ENCODE measurements at places on chromosomes 2 and 18.

- no peak for DNase-seq
These were observed 265.5 kb downstream of the SRBD1 start for GRCh38 chr2:45345331-45346234.

- no peak for DNase-seq
These were observed 50.2 kb downstream of the CDC42EP3 start for GRCh38 chr2:37621199-37621598.

- DNase-seq = no peak
These were observed 56.1 kb downstream of the LHCGR start for GRCh38 chr2:48699348-48699930.

- DNase-seq = no peak
These were observed 111.6 kb upstream of the TACR1 start for GRCh38 chr2:75310876-75311275.

GRCh38 chr2:154032220-154032619 is 160.5 kb downstream of the GALNT13 start:
- DNase-seq = no peak

DNA sequence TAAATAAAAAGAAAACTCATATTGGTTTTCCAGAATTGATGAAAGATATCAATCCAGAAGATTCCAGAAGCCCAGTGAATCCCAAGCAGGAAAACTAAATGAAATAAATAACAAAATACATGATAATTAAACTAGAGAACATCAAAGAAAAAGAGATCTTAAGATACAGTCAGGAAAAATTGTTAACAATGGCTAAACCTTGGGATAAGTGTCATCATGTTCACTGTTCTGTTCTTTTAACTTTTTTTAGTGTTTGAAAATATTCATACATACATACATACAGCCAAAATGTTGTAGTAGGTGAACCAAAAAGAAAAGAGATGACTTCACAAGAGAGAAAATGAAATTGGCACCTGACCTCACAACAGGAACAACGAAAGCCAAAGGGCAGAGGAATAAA is 72.2 kb upstream of the MYCN start:
- DNase-seq = no peak

- no peak for DNase-seq
These were observed 28.8 kb downstream of the STEAP3 start for GRCh38 chr2:119252186-119253113.

DNA sequence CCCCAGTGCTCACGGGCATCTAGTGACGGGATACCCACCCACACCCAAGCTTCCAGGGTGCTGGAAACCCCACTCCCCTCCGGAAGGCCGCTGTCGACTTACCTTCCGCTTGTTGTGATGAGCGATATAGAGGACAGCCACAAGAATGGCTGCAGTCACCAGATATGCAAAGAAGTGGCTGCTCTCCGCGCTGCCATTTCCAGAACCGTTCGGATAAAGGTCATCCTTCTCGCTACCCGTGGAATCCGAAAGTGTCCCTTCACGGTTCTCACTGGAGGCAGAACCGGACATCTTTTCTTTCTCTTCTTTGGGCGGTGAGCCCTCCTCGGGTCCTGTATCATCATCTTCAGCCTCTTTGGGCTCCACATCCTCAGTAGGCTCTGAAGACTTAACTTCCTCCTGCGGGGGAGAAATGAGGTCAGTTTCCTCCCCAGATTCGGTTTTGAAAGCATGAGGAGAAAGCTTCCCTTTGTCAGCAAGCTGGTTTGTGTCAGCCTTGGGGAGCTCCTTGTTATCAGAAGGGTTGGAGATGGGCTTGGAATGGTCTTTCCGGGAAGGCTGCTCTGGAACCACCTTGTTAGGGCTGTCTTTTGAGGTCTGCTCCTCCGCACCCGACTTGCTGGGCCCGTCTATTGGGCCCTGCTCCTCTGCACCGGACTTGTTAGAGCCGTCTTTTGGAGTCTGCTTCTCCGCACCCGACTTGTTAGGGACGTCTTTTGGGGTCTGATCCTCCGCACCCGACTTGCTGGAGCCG is 1.2 kb downstream of the TGOLN2 start:
- DNase-seq = peak; percentile 65

- DNase-seq = no peak
These were observed 10.7 kb upstream of the CD226 start for GRCh38 chr18:69958422-69958821.

DNA sequence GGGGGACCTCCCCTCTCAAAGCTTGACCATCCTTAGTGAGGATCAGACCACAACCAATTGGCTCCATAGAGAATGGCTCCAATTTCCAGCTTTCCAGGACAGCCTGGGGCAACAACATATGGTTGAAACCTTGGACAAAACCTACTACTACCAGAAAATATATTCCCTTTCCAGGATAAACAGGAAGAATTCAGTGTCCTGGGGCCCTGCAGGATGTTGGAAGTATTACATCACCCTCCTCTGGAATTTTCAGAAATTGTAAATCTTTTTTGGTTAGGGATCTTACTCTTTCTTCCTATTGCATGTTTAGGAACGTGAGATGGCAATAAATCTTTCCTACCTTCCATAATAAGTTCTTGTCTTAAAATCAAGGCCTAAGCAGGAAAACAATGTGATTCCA is 158.9 kb upstream of the MEIS1 start:
- DNase-seq = no peak

- no peak for DNase-seq
These were observed 154.3 kb downstream of the THSD7B start for GRCh38 chr2:136919682-136920081.

GRCh38 chr2:127623388-127624319 is 22.3 kb upstream of the GPR17 start:
- DNase-seq = no peak

DNA sequence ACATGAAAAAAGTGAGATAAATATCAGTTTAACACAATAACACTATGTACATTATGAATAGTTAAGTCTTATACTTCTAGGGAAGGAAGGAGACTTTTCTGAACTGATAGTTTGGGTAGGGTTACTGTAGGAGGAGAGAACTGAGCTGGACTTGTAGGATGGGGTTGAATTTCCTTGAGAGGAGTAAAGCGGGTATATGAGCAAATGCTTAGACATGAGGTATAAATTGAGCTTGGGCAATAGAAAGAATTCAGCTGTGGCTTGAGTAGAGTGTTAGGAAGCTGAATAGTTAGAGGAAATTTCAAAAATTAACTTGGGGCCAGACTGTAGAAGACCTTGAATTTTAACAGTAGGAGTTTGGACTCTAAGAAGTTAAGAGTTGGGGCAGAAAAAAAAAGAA is 45.1 kb downstream of the LCLAT1 start:
- DNase-seq = no peak

- DNase-seq = no peak
These were observed 28.0 kb upstream of the EDAR start for GRCh38 chr2:109017017-109017416.

DNA sequence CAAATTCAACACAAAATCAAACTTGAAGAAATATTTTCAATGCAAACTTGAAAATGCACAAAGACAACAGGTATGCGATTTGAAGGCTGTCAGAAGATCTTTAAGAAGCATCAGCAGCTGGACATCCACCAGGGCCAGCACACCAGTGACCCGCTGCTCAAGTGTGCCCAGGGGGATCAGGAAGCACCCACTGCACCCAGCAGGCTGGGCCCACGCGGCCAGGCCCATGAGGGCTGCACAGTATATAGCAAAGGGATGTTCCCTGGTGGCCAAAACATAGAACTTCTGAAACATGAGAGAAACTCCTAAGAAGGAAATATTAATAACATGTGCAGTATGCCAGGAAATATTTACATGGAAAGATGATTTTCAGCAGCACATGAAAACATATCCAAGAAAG is 25.0 kb downstream of the WDFY1 start:
- no peak for DNase-seq

DNA sequence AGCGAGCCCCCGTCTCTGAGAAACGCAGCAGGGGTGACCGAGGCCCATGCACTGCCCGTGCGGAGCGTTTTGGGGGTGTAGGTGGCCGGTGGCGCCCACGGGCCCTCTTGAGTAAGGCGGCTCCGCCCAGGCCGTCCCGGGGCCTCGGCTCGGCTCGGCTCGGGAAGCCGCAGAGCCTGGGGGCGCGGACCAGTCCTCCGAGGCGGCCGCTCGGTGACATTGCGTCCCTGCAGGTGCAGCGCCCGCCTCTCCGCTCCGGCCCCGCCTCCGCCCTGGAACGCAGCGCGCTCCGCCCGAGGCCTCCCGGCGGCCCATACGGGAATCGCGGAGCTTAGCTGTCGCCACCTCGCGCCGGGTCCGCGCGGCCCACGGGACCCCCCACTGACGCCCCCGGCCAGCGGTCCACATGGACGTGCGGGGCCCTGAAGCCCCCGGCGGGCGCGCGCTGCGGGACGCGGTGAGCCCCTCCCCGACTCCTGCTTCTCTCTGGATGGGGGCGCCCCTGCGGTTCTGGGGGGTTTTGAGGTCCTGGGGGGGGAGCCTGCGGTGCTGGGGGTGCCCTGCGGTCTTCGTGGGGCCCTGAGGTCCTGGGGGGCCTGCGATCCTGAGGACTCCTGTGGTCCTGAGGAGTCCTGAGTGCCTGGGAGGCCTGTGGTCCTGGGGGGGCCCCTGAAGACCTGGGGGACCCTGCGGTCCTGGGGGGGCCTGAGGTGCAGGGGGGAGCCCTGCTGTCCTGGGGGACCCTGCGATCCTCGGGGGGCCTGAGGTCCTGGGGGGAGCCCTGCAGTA is at the start of gene HSBP1L1:
Gene HSBP1L1 (plus strand): TSS at position 314 of the 789 bp plus-strand sequence. CDS start 93 bp downstream, at position 407.
- no peak for DNase-seq

GRCh38 chr2:178271094-178271493 is 76.8 kb downstream of the OSBPL6 start:
- DNase-seq = no peak

- DNase-seq = peak; percentile 43
These were observed 68.5 kb downstream of the EPB41L3 start for GRCh38 chr18:5475267-5475666.

DNA sequence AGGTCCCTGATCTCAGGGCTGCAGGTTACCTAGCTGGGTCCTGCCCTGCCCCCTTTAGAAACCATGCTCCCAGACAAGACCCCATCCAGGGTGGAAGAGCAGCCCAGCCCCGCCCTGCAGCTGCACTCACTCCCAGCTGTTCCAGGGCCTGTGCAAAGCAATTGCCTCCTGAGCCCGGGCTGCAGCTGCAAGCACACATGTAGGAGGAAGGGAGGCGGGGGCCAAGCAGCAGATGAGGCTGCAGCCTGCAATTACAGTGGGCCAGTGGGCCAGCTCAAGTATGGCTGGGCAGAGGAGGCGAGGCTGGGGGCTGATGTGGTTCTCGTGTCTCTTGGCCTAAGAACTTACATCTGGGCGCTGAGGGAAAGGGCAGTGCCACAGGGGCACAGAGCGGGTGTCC is 65.4 kb upstream of the TUBA3E start:
- no peak for DNase-seq

DNA sequence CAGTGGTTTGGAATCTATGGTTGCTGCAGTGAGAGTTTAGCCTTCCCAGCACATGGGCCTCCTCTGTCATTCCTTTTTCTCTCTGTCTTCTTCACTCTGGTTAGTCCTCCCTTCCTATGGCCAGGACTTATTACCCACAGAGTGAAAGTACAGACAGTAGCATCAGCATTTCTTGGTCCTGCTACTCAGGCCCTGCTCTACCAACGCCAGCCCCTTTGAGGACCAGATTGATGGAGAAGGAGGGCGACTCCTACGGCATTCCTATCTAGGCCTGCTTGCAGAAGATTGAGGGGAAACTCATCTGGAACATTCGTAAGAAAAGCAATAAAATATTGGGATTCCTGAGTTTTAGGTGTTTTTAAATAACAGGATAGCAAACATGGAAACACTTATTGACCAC is 43.5 kb downstream of the BMP10 start:
- DNase-seq = no peak

DNA sequence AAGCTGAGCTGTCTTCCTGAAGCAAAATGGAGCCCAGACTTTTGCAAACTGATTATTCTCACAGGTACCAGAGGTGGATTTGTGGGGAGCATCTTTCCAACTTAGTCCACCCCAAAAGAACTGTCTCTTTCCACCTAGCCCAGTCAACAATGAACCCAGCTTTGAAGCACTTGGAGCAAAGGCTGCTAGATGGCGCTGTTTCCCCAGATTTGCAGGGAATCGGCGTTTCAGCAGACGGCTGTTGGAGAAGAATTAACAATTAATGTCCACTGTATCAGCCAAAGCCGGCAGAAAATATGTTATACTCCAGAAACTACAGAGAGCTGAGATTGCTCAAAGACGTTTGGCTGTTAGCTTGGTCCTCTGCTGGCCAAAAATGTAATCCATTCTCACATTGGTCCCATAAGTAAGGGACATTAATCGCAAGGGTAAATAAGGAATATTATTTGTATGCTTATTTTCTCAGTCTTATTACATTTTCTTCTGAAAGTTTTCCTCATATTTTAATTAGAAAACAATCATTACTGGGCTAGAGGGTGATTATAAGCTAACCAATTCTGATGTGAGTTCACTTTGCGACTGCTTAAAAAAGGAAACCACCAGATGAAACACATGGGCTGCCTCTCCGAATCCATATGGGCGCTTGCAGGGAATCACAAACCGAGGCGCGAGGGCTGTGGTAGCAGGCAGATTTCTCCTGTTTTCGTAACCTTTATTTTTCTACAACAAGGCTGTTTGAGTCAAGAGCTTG is 423.8 kb upstream of the MEX3C start:
- peak; percentile 73 for DNase-seq

DNA sequence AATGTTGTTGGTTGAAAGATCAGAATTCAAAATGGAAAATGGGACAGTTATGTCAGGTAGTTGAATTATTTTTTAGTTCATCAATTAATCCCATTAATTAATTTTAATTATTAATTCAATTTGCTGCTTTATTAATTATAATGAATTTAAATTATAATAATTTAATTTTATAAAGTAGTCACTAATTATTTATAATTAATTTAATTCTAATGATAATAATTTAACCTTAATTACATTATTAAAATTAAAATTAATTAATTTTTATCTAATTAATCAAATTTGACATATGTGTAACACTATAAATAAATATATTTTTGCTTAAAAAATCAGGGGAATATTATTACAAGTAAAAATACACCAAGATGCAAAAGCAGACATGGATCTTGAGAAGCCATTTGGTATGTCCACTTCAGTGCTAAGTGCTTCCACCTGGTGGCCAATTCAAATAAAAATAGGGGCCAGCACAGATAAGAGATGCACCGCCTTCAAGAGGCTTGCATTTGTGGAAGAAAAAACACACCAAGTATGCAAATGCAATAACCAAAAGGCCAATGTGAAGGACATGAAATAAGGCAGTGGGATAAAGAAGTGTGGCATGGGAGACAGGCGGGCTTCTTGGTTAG is 73.2 kb downstream of the MBP start:
- peak; percentile 74 for DNase-seq

GRCh38 chr18:32208023-32208422 is 18.2 kb downstream of the MEP1B start:
- no peak for DNase-seq

DNA sequence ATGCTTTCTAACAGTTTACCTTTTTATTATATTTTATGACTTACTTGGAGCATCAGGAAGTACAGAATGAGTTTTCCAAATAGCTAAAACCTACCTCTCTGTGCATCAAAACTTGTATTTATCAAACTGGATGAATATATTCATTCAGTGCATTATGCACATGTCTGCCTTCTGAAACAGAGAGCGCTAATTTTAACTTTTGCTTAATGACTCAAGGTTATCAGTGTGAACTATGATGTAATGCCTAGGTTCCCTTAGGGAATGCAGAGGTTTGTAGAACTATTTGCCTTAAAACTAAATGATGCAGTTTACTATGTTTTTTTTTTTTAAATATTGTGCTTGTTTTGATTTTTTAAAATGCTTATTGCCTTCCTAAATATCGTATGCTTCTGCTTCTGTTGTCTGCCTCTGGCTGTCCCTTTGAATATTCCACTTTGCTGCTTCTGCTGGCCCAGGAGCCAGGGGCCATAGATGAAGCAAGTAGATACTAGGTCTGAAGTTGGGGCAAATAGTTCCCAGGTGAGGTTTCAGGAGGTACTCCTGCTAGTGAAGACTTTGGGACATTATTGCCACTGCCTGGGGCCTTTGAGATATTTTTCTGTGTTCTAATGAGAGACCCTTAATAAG is 16.5 kb downstream of the TMEM178A start:
- DNase-seq = no peak

Data from pons (tissue), 1 donor.